ENCODE measurements at places on chromosomes 3 and 15.

- DNase-seq: no peak
Observed at GRCh38 chr15:81069909-81070308, 64.2 kb upstream of the CFAP161 start.

DNA sequence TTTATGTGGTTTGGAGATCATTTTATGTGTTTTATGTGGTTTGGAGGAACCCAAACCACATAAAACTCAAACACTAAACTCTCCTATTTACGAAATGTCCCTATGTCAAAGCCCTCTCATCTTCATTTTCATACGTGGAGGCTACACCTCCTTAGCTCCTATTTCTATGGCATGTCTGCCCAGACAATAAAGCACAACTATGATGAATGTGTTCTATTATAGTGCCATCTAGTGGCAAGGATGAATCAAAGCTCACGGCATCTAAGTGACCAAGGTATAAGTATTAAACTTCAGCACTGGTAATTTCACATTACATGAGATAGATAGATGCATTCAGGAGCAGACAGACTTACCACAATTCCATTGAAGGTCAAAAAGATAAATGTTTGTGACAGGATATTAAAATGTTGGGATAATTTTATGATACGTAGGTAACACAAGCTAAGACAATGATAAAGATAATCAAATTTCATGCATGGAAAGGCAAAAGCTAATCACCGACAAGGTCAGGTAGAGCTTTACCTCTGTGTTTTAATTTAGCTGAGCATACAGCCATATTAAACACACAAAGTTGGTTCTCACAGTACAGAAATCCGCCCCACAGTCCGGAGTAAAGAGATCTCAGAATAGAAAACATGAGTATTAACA lies 130.6 kb upstream of the FHIT start:
- no peak for DNase-seq

GRCh38 chr3:140931016-140931454 lies 10.6 kb upstream of the SLC25A36 start:
- DNase-seq: no peak

DNA sequence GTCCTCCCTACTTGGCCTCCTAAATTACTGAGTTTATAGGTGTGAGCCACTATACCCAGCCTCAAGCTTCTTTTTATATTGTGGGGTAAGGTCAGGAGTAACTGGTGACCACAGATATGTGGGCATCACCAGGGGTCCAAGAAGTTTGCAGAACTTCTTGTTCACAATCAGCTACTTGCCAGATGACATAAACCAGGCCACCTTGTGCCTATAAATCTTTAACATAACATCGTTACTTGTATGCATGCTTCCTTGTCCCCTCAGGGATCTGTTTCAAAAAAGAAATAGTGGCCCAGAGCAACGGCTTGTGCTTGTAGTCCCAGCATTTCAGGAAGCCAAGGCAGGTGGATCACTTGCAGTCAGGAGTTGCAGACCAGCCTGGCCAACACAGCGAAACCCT lies 115.1 kb upstream of the FAM174B start:
- DNase-seq: no peak
